Putamen (tissue), 1 donor: ENCODE measurements at places on chromosomes 7 and 10.

DNA sequence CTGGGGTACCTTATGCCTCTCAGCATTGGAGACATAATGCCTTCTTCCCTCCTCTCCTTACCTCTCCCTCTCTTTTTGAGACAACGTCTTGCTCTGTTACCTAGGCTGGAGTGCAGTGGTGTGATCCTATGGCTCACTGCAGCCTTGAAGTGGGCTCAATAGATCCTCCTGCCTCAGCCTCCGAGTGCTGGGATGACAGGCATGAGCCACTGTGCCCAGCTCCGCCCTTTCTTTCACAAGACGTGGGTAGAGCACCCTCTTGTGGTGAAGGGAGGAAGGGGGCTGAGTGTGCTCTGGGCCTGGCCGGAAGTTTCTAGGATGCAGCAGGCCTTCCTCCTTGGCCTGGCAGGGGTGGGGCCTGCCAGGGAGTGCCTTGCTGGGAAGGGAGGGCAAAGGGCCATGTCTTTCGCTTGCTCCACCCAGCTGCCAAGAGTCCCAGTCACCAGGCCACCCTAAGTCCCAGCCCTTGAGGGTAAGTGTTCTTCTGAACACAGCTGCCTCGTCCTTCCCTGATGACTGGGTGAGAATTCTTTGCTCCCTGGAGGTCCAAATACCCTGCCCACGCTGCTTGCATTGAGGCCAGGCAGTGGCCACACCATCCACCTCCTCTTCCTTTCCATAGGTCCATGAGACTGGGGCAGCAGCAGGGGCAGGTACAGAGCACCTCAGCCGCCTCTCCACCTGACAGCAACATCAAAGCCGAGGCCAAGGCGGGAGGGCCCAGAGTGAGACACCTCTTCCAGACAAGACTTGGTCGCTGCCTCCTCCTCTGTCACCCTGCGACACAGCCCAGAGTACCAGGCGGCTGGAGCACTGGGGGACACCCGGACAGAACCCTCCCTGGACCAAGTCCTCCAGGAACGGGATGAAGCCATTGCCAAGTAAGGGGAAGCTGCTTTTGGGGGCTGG lies 3.7 kb downstream of the ABHD11 start:
- DNase-seq = no peak

- no peak for DNase-seq
Measured at GRCh38 chr7:94769724-94770123, 113.8 kb upstream of the SGCE start.

- DNase-seq = no peak
Measured at GRCh38 chr10:133564816-133565215, 567 bp downstream of the SYCE1 start.

- no peak for DNase-seq
Measured at GRCh38 chr7:67518580-67518979, 521.9 kb downstream of the TYW1 start.

DNA sequence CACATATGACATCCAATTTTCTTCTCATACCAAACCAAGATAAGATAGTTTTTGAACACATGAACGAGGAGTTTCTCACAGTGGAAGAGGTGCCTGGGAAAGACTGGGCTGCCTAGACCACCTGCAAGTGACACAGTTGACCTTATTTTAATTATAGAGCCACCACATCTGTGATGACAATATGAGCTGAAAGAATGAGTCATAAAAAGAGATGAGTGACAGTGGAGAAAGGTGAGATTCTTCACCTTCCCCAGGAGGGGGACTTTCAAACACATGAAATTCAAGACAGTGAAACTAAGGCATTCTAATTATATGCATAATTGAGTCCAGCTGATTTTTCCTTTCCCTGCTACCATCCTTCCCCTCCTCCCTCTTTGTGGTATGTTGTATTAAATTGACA lies 475.5 kb downstream of the NXPH1 start:
- DNase-seq = no peak

DNA sequence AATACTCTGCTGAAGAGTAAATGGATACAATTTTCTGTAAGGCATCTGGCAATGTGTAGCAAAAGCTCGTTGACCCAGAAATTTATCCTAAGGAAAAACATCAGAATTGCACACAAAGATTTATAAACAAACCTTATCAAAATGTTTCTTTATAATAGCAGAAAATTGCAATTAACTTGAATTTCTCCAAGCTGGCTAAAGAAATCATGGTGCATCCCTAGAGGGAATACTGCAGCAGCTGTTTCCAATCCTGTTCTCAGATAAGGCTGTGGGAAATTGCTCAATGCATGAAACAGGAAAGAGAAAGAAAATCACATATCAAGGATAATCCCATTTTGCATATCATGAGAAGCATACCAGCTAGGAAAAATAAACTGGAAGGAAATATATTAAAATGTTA lies 18.7 kb downstream of the TACR2 start:
- DNase-seq = no peak

DNA sequence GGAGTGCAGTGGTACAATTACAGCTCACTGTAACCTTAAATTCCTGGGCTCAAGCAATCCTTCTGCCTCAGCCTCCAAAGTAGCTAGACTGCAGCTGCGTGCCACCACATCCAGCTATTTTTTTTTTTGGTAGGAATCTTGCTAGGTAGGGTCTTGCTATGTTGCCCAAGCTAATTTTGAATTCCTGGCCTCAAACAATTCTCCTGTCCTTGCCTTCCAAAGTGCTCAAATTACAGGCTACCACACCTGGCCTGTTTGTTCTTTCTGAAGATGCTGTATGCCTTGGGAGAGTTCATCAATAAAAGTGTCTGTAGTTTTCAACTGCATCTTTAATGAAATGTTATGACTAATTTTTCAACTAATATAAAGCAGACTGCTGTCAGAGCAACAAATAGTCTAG lies 452 bp downstream of the SAMD9 start:
- no peak for DNase-seq

DNA sequence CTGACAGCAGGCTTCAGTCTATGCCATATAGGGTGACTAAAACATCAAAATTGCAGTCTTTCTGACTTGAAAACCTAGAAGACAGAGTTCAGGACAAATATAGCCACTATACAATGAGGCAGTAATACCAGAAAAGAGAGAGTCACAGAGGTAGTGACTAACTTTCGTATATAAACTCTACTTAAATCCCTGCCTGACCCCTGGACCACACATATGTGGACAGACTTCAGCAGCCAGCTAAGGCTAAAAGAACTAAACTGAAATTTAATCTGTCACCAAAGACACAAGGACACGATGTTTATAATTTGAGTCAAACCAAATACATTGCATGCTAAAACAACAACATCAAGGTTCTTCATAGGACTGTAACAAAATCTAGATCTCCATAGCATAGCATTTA lies 64.6 kb upstream of the MACROH2A2 start:
- no peak for DNase-seq

GRCh38 chr10:64112701-64113355 lies 591.6 kb downstream of the REEP3 start:
- no peak for DNase-seq

GRCh38 chr10:110618230-110618610 lies 25.9 kb upstream of the RBM20 start:
- no peak for DNase-seq

GRCh38 chr10:6333086-6333485 lies 130.4 kb downstream of the PFKFB3 start:
- no peak for DNase-seq

DNA sequence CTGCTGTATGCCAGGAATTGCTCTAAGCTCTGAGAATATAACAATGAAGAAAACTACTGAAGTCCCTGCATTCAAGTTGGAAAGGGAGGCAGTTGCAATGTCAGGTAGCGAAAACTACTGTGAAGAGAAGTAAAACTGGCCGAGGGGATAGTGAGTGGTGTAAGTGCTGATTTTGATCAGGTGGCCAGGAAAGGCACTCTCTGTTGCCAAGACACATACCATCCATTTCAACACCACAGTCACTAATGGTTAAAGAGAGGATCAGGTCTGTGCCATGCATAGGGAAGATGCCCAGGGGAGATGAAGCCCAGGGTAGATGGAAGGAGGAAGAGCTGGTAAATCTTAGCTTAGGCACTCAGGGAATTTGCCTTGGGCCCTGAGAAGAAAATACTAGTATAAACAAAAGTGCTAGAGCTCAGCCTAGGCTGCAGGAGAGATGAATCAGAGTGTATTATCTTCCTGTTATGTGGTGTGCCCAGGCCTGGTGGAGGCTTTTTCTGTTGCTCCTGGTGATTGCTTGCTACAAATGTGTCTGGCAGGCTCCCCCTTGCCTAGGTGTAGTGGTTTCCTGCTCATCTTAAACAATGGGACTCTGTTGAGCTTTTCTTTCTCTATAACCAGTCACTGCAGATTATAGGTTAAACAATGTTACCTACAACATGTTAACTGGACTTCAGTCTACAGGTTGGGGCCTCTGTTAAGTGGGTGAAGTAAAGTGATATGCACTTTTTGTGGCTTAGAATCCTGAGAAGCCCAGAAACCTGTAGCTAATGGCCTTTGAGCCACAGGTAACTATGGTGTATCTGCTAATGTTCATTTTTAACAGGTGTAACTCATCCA lies 125.5 kb downstream of the LRRC4 start:
- no peak for DNase-seq

- DNase-seq = no peak
Measured at GRCh38 chr10:129770286-129770685, 193.8 kb downstream of the EBF3 start.

DNA sequence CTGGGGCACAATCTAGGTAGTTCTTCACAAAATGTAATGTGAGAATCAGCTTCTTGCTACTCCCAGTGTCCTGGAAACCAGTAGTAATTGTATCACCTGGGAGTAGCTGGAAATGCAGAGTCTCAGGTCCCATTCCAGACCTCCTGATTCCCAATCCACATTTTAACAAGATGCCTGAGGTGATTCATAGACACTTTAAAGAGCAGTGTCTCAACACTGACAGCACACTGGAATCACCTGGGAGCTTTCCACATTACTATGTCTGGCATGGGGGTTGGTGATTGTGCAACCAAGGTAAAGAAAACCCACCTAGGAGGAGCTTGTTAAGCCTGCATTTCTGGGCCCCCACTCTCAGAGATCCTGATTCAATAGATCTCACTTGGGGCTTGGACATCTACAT lies 11.1 kb downstream of the DPY19L1 start:
- no peak for DNase-seq

GRCh38 chr7:158473221-158473620 lies 114.4 kb downstream of the PTPRN2 start:
- no peak for DNase-seq

DNA sequence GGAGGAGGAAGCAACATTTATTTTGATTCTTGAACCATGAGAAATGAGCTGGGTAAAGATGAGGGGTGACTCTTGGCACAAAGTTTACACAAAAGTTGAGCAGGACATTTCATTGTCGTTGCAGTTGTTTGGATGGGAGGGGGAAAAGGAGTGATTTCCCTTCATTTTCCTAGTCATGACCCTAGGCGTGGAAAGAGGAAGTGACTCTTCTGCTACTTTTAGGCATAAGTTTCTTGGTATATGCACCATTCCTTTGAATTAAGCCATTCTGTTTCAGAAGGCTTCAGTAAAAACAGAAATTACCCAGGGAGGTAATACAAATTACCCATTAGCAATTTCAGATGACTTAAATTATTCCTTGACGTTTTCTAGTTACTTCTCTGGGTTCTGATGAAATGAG lies 113.9 kb upstream of the FAM171A1 start:
- DNase-seq = no peak

DNA sequence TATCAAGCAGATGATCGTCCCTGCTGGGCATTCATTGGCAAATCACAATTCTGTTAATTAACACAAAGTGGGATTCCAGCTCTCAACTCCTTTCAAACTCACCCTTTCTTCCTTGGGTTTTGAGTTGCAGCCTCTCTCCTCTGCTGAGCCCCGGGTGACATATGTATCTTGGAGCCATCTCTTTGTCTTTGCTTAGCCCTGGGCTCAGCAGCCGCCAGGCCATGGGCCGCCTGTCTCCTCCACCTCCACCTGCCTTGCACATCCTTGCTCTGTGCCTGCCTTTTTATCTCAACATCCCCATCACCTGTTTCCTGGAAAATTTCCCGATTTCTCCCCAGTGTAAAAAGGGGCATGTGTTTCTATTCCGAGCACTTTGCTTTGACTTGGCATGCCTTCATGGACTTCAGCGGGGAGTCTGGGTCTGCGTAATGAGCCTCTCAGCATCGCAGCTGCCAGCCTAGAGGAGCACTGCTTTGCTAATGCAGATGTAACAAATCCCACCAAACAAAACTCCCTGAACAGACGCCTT lies 141.3 kb upstream of the AGK start:
- DNase-seq = peak; percentile 58

DNA sequence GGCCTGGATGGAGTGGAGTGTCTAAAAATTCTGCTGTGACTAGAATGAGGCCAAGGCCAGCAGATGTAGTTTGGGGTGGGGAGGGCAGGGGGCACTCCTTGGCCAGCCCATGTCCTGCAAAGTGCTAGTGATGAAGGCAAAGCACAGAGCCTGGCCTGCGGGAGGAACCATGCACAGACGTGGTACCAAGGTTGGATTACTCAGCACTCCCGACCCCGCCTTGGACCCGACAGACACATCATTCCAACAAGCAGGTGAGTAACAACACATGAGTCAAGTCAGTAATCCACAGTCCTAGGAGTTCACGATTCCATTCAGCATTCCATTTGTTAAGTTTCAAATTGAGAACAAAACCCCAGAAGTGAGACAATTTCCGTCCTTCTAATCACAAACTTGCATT lies 317.3 kb downstream of the TCERG1L start:
- DNase-seq = no peak

DNA sequence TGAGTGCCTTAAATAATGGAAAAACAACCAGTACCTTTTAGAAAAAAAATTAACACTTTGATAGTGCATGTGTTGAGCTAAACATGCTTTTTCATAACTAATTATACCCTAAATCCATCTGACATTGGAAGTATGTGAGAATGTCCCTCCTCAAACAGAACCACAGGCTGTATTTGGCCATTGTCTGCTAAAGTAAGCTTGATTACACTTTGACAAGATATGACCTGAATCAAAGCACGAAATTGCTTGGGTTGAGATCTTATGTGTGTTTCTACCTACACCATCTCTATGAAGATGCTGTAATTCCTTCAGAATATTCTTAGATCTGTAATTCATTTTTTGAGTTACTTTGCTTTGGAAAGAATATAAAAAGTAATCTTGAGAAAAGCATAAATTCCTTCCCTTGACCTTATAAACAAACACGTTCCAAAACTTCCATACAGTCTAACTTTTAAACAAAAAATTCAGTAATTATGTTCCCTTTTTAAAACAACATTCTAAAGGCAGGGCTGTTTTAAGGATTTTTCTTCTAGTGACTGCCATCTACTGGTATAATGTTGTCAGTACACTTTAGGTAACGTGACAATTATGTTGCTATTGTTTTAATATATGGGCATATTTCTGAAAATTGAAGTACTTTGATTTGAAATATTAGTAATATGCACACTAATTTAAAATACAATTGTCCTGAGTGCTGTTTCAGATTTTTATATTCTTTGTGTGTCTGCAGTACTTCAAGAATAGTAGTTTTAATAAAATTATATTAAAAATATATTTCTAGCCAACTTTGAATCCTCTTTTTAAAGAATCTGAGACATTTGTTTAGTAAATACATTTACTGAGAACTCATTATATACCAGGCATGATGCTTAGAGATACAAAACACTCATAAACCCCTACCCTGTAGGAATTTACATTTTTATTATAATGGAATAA lies 20.9 kb downstream of the CD36 start:
- DNase-seq = no peak
